ENCODE measurements at places on chromosomes 13 and 19.
A peak's percentile ranks its signal among the peaks of the same experiment; 100 is the strongest.

- DNase-seq, result no peak
Measured at GRCh38 chr19:49677231-49677900, at the start of gene PRMT1. Gene PRMT1, plus strand, starts transcription at chr19:49677271. Its CDS starts 10 bp downstream, at chr19:49677281.

GRCh38 chr13:107765724-107766401 is 449.5 kb downstream of the LIG4 start:
- DNase-seq, result no peak

GRCh38 chr19:33797802-33798671 is 1.4 kb downstream of the KCTD15 start:
- DNase-seq, result no peak

DNA sequence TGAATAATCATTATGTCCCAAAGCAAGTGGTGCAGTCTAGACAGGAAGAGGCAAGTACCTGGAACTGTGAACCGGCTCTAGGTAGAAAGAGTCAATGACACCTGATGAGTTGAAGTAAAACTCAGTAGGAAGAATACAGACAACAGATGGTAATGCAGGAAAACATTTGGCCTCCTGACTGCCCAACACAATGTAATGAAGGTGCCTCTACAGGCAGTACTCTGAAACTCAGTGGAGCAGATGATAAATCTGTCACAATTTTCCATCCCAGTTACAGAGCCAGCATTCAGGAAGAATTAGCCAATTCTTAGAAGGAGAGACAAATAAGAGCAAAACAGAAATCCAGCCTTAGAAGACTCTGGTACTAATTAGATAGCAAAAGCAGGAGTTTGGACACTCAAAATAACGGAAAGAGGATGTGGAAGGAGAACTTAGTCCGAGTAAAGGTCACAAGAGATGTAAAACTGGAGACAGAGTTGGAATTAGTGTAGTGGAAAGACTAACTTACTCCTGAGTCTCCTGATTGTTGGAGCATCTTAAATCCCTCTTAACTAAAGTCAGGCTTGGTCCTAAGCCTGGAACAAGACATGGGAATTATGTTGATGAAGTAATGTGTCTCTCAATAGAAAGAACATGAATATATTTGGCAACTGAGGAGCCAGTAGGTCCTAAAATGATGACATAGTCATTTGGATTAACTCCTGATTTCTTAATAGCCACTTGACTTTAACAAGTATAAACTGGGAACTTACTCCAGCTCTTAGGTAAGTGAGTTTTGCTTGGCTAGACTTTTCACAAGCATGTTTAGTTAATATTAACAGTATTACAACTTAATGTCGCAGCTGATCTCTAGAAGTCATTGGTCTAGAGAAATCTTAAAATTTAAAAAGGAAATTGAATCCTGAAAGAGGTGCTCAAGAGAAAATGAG is 457.3 kb upstream of the MIR17HG start:
- no peak for DNase-seq

DNA sequence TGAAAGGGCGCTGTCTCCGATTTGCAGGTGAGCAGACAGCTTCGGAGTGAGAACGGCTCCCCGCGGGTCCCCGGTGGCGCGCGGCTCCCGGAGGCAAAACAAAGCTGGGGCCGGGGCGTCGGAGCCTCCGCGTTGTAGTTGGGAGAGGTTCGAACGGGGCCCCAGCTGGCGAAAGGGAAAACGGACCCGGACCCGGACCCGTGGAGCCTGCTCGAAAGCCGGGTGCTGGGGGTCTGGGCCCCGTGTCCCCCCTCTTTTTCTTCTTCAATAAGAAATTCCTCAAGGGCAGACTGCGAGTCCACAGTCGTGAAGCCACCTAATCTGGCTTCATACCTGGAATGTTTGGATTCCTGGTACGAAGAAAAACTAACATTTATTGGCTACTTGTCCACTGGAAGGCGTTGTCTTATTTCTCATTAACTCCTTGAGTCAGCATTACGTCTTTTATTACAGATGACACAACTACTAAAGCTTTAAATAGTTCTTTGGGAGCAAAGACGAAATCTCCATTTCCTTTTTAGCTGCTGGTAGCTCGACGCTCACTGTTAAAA is 632 bp upstream of the MTIF3 start:
- DNase-seq, result peak; percentile 59

DNA sequence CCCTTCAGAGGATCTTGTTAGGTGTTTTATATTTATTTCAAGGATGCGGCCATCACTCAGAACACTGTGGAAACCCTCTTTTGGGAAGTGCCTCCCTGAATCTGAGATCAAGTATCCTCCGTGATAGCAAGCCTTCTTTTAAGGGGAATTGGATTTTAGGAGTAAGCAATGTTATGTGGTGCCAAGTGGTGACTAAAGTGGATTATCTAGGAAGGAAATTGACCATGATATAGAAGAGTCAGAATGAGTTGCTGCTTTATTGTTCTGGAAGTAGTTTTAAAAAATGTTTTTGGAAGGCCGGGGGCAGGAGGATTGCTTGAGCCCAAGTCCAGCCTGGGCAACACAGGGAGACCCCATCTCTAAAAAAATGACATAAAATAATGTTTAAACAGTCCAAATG is 6.7 kb downstream of the ERCC5 start:
- no peak for DNase-seq

All from suppressor macrophage treated with lipopolysaccharide for 4 hours (primary cell).